GM12878 (cell line): ENCODE measurements at places on chromosomes 6 and 20. TPM values are rescaled to one million over a fixed set of nuclear protein-coding genes. Genes with fewer than 3 reads are reported as not detected.

DNA sequence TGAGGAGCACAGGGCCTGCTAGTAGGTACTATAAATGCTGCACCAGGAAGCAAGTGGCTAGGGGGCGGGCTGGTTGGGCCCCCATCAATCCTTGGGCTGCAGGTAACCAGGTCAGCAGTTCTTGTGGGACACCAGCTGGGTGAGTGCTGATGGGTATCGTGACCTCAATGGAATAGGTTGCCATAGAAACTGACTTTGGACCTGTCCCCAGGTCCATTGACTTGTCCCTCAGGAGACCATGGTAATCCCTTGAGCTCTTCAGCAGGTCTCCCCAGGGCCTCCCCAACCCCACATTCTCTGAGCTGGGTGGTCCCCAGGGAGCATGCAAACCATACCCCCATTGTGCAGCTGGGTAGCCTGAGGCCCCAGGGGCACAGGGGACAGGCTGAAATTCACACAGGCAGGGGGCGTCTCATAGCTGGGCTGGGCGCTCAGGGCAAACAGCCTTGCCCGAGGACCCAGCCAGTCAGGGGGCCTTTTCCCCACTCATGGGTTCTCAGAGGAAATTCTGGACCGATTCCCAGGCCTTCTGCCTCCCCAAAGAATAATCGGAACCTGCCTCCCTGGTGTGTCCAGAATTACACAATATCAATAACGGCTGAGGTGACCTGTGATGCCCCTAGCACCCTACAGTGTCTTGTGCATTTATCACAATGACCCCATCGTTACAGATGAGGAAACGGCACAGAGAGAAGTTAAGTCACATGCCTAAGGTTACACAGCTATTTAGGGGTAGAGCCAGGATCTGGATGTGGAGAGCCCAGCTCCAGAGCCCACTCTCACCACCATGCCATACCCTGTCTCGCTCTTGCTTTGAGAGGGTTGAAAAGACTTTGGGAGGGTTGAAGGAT lies 35.9 kb downstream of the SRC start:
- H3K27me3 ChIP-seq: no peaks in the 10 kb centered on the region
- peaks cover 53% of the 10 kb centered on the region for H3K36me3 ChIP-seq
- H3K4me3 ChIP-seq: no peak overlapping the region

- no peak overlapping the region for H3K4me3 ChIP-seq
- H3K36me3 ChIP-seq: no peaks in the 10 kb centered on the region
- no peak for DNase-seq
- no peak overlapping the region for H3K27ac ChIP-seq
- no peaks in the 10 kb centered on the region for H3K27me3 ChIP-seq
These were observed 75.0 kb upstream of the EZR start for GRCh38 chr6:158894193-158894592.

DNA sequence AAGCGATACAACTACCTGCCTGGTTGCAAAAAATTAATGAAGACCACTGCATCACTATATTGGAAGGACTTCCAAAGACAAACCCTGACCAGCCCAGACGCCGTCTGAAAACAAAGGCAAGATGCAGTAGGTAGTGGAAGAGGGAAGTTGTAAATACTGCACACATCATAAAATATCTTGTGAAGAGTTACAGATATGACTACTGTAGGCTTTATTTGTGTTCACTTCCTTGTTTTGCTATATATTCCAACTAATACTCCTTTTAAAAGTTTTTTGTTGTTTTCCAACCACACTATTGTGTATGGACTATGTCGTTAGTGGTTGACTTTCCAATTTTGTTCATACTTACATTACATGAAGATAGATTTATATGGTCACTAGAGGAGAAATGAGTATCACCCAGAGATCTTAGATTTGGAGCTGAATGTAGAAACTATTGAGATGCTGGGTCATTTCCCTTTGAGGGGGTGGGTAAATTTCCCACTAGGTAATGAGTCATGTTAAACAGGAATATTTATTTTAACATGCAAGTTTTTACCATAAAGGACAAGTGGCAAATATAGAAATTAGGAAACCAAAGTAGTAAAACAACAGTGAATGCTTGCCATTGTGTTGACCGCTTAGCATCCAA lies 16.6 kb upstream of the TXLNB start:
- no peaks in the 10 kb centered on the region; the same call in 1 of the 2 replicates for H3K4me1 ChIP-seq
- no peak overlapping the region for H3K4me3 ChIP-seq
- DNase-seq: no peak
- no peaks in the 10 kb centered on the region for H3K27me3 ChIP-seq

- H3K27ac ChIP-seq: no peak overlapping the region
- H3K36me3 ChIP-seq: no peaks in the 10 kb centered on the region
- no peak for DNase-seq
- no peaks in the 10 kb centered on the region for H3K27me3 ChIP-seq
- no peak overlapping the region for H3K4me3 ChIP-seq
These were observed 130.6 kb downstream of the ERMARD start for GRCh38 chr6:169881976-169882375.

Gene SLC17A3
- not detected in 2 replicates for total RNA-seq
